ENCODE measurements at places on chromosomes 11 and 22.

GRCh38 chr11:118619444-118620197, 12.2 kb downstream of the PHLDB1 start:
- no peak overlapping the region for H3K27ac ChIP-seq
- H3K27me3 ChIP-seq: peaks cover 29% of the 10 kb centered on the region
- peaks cover 7% of the 10 kb centered on the region for H3K4me1 ChIP-seq
- DNase-seq: no peak
- H3K4me3 ChIP-seq: no peak overlapping the region

GRCh38 chr11:59667812-59668187, 1.0 kb downstream of the PATL1 start:
- H3K36me3 ChIP-seq: peaks cover 30% of the 10 kb centered on the region
- DNase-seq: no peak
- peaks cover 38% of the 10 kb centered on the region for H3K4me1 ChIP-seq
- H3K27me3 ChIP-seq: no peaks in the 10 kb centered on the region
- H3K27ac ChIP-seq: peak overlapping the region; percentile 98

GRCh38 chr11:41394521-41395195, 64.8 kb downstream of the LRRC4C start:
- no peaks in the 10 kb centered on the region for H3K27me3 ChIP-seq
- DNase-seq: no peak
- no peaks in the 10 kb centered on the region for H3K4me1 ChIP-seq
- H3K36me3 ChIP-seq: no peaks in the 10 kb centered on the region
- no peak overlapping the region for H3K27ac ChIP-seq

- H3K4me1 ChIP-seq: no peaks in the 10 kb centered on the region
- H3K27me3 ChIP-seq: no peaks in the 10 kb centered on the region
- no peak overlapping the region for H3K27ac ChIP-seq
- no peaks in the 10 kb centered on the region for H3K36me3 ChIP-seq
- no peak for DNase-seq
Measured at GRCh38 chr11:19867064-19867463, 154.4 kb downstream of the NAV2 start.

- no peak for DNase-seq
- H3K36me3 ChIP-seq: peaks cover 4% of the 10 kb centered on the region
- peaks cover 91% of the 10 kb centered on the region for H3K27me3 ChIP-seq
Measured at GRCh38 chr11:115657586-115657985, 153.4 kb upstream of the CADM1 start.

- no peak overlapping the region for H3K27ac ChIP-seq
- no peak overlapping the region for H3K4me3 ChIP-seq
- DNase-seq: no peak
- no peaks in the 10 kb centered on the region for H3K27me3 ChIP-seq
- peaks cover 7% of the 10 kb centered on the region for H3K36me3 ChIP-seq
Measured at GRCh38 chr11:28123151-28123581, 15.0 kb downstream of the METTL15 start.

- peaks cover 8% of the 10 kb centered on the region for H3K36me3 ChIP-seq
- H3K27ac ChIP-seq: peak overlapping the region; percentile 83
- H3K27me3 ChIP-seq: no peaks in the 10 kb centered on the region
Measured at GRCh38 chr22:46910624-46911023, 148.2 kb downstream of the TBC1D22A start.

DNA sequence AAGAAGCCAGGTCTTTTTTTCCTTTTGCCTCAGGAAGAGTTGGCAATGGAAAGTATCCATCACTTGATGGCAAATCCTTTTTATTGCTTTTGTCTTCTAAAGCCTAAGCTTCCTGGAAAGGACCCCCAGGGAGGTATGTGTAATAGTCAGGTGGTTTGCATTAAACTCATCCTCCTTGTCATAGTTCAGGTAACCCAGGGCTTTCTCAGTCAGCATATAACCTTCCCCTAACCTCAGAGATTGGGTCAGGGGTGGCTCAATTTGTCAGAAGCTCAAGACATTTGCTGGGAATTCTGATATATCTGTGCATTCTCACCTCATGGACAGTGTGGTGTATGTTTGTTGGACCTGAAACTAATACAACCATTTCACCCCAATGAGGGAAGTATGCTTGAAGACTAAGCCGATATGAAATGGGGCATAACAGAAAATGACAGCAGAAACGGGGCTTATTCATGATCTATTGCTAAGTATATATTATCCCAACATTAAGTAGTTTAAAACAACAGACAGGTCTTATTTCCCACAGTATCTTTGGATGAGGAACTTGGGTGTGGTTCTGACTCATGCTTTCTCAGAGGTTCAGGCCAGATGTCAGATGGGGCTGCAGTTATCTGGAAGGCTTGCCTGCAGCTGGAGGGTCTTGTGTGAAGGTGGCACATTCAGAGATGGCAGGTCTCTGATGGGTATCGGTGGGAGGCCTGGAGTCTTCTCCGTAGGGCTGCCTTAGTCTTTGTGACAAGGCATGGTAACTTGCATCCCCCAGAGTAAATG, 135.8 kb upstream of the SPON1 start:
- H3K4me3 ChIP-seq: no peak overlapping the region
- H3K36me3 ChIP-seq: no peaks in the 10 kb centered on the region
- H3K27ac ChIP-seq: no peak overlapping the region
- no peak for DNase-seq

DNA sequence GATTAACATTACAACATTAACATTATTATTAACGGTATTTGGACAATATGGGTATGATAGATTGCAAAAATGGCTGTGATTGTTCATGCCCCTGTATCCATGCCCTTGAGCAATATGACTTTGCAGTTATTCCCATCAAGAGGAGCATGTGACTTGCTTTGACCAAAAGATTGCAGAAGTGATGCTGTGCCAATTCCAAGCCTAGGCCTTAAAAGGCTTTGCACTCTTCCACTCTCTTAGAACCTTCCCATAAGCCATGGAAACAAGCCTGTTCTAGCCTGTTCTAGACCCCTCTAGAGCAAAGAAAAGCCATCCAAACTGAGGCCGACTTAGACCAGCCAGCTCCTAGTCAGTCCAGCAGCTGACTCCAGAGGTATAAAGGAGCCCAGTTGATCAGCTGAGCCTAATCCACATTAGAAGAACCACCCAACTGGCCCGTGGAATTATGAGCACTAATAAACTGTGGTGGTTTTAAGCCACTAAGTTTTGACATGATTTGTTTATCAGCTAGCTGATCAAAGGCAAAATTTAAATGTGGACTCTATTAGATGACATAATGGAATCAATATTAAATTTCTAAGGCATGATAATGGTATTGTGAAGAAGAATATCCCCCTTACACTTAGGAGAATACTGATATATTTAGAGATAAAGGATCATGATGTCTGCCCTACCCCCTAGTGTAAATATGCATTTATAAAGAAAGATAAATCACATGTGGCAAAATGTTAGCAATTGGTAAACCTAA, 28.6 kb downstream of the RAB30 start:
- no peaks in the 10 kb centered on the region for H3K27me3 ChIP-seq
- peaks cover 10% of the 10 kb centered on the region for H3K4me1 ChIP-seq
- H3K4me3 ChIP-seq: no peak overlapping the region

DNA sequence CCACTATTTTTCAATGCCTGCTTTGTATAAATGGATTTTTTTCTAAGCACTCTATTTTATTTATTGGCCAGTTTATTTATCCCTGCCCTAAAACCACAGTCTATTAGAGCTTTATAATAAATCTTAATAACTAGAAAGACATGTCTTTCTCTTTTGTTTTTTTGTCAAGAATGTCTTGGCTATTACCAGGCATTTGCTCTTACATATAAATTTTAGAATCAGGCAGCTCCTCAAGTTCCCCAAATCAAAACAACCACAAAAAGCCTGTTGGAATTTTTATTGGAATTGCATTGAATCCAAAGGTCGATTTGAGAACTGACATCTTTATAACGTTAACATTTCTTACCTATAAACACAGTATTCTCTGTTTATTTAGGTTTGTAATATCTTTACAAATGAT, 85.8 kb upstream of the SC5D start:
- no peak overlapping the region for H3K27ac ChIP-seq
- no peaks in the 10 kb centered on the region for H3K36me3 ChIP-seq
- DNase-seq: no peak
- H3K4me1 ChIP-seq: no peaks in the 10 kb centered on the region
- H3K27me3 ChIP-seq: peaks cover 52% of the 10 kb centered on the region
- H3K4me3 ChIP-seq: no peak overlapping the region

GRCh38 chr11:25993016-25993415, 338.9 kb upstream of the ANO3 start:
- no peak overlapping the region for H3K4me3 ChIP-seq
- no peaks in the 10 kb centered on the region for H3K36me3 ChIP-seq
- H3K4me1 ChIP-seq: no peaks in the 10 kb centered on the region
- H3K27me3 ChIP-seq: no peaks in the 10 kb centered on the region
- no peak overlapping the region for H3K27ac ChIP-seq
- DNase-seq: no peak

DNA sequence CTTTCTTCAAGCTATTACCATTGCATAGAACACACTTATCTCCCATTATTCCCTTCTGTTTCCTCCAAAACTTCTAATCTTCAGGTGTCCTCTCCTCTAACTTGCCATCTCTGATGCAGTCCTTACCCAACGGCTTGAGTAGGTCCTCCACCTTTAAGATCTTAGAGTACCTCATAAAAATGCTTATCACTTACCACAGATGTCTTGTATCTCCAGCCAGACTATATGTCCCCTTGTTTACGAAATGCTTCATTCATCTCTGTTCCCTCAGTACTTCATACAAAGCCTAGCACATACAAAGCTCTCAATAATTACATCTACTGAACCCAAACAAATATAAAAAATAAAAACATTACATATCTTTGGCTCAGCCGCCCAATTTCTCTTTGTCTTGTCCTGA, 49.2 kb downstream of the PAK1 start:
- H3K27ac ChIP-seq: no peak overlapping the region
- no peak for DNase-seq
- no peaks in the 10 kb centered on the region for H3K36me3 ChIP-seq
- no peaks in the 10 kb centered on the region for H3K4me1 ChIP-seq
- H3K4me3 ChIP-seq: no peak overlapping the region

GRCh38 chr22:17402293-17402692, 33.0 kb downstream of the CECR2 start:
- H3K36me3 ChIP-seq: no peaks in the 10 kb centered on the region
- H3K4me1 ChIP-seq: no peaks in the 10 kb centered on the region
- H3K27me3 ChIP-seq: peaks cover 7% of the 10 kb centered on the region
- H3K27ac ChIP-seq: no peak overlapping the region

DNA sequence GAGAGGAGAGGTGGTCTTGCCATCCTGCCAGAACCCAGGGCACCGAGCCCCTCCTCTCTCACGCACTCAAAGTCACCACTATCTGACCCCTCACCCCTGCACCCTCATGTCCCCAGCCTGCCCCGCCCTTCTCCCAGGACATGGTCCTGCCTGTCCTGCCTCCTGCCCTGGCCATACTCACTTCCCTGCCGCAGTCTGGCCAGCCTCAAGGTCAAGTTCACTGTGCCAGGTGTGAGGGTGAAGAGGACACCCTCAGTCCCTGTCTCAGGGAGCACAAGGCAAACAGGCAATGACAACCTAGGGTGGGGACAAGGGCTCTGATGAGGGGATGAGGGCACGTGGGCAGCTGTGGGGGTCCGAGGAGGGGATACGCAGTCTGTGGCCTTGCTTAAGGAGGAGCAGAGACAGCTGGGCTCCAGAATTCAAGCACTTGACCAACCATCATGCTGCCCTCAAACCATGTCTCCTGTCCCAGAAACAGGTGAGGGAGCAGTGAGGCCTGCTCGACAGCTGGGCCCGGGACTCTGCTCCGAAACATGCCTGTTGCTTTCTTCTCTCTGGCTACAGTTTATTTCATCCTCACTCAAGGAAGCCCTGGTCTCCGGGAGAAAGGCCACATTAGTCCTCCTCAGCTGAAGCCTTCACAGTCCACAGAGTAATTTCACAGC, 36.6 kb downstream of the PDGFB start:
- DNase-seq: no peak
- H3K4me1 ChIP-seq: peaks cover 51% of the 10 kb centered on the region
- no peak overlapping the region for H3K4me3 ChIP-seq
- H3K27me3 ChIP-seq: no peaks in the 10 kb centered on the region
- H3K27ac ChIP-seq: peak overlapping the region; percentile 70

GRCh38 chr11:128523641-128524040, 63.7 kb downstream of the ETS1 start:
- DNase-seq: no peak
- H3K27me3 ChIP-seq: no peaks in the 10 kb centered on the region
- H3K36me3 ChIP-seq: peaks cover 56% of the 10 kb centered on the region
- peaks cover 55% of the 10 kb centered on the region for H3K4me1 ChIP-seq

All from central memory CD8-positive, alpha-beta T cell (primary cell).